ENCODE measurements at places on chromosomes 16 and 17.

GRCh38 chr17:50234581-50234980 is 33.1 kb upstream of the COL1A1 start:
- DNase-seq = no peak

DNA sequence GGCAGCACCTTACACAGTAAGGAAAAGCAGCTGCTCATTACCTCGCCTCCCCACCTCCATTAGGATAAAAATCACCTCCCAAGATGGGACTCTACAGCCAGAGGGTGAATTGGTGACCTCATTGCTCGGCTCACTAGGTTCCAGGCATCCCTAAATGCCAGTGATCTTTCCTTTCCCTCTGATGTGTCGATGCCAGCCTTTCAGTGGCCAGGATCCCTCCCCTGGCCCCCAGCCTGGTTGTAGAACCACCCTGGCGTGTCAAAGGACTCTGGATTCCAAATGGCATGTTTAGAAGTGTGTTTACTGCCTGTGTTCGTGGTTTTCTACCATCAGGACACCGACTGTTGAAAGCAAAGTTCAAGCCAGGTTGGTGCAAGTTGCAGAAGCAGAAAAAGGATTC is 72.1 kb upstream of the LYRM9 start:
- no peak for DNase-seq

- DNase-seq = peak; percentile 77
These were observed 1.5 kb downstream of the CNP start for GRCh38 chr17:41967921-41968578.

GRCh38 chr17:73635101-73635817 is 9.0 kb downstream of the SDK2 start:
- DNase-seq = no peak

DNA sequence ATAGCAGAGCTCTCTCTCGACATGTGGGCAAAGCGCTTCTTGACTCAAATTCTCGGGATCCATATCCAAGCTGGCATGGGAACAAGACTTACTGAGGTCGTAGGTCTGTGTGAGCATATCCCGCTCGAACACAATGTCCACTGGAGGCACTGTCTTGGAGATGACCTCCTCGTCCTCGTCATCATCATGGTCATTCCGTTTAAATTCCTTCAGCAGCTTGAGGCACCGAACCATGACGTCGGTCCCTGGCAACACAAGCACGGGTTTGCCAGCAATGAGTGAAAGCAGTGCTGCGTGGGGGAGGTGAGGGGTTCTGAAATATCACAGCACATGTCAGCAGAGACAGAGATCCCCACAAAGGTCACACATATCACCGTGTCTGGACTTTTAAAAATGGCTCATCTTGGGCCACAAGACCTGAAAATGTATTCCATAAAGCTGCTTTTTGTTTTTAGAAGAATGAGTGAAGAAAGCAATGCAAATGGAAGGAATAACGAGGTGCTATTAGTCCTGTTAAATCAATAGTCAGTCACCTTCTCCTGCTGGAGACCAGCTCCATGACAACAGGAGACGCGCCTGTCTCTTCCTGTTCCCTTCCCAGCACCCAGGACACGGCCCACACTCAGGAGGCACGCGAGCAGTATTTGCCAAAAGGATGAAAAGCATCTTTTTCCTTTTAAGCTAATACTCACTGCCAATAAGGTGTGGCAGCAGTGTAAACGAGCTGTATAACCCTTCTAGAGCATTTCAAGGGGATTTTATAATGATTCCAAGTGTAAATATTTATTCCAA is 37.9 kb downstream of the GTF3C1 start:
- no peak for DNase-seq

DNA sequence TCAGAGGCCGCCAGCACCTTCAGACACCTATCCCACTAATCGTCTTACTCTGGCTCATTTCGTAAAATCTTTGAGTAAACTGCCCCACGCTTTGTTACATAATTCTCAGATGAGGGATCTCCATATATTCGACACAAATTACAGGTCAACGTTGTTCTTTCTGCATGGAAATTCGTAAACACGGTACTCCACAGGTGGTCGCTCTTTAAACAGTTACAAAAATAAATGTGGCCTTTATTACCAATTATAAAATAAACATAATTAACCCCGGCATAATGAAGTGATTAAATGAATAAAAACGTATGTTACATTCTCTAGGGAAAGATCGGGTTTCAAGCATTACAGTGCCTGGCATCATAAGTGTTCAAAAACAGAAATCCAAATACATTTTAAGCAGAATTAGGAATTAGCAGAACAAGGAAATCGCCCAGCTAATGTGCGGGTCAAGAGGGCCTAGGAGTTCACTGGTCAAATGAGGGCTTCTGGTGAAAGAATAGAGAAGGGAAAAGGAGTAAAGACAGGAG is 943 bp upstream of the PIP4K2B start:
- DNase-seq = no peak

DNA sequence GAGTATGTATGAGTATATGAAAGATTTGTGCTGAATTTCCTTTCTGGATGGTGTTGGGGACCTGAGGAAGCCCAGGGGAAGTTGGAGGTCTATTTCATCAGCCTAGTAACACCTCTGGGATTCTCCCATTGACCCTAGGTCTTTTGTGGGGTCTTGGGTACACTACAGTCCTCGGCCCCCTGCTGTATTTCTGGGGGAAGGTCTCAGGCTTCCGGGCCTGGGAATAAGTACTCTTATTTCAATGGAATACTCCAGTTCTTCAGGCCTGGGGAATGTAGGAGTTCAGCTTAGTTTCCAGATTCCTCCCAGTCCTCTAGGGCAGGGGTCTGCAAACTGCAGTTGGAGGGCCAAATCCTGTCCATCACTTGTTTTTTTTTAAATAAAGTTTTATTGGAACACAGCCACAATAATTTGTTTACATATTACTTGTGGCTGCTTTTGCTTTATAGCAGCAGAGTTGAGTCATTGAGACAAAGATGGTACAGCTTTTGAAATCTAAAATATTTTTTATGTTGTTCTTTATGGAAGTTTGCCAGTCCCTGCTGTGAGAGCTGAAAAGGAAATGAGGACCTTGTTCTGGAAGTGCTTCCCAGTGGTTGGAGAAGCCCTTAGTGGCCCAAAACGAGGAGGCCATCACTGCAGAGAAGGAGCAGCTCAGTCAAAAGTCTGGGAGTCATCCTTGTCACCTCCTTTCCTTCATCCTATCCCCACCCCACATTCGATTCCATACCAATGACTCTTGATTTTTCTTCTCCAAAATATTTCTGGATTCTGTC is 142.5 kb upstream of the HS3ST2 start:
- no peak for DNase-seq

DNA sequence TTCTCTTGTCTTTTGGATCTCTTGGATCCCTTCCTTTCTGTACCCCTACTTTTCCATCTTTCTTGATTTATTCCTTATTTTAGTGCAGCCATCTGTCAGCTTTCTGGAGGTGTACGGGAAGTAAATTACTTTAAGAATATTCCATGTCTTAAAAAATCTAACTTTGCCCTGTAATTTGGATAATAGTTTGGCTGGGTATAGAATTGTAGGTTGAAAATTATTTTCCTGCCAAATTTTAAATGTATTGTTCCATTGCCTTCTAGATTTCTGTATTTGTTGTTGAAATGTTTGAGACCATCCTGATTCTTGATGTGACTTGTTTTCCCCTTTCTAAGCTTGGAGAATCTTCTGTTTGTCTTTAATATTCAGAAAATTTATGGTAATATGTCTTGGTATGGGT is 2.1 kb downstream of the DDX19B start:
- DNase-seq = no peak

DNA sequence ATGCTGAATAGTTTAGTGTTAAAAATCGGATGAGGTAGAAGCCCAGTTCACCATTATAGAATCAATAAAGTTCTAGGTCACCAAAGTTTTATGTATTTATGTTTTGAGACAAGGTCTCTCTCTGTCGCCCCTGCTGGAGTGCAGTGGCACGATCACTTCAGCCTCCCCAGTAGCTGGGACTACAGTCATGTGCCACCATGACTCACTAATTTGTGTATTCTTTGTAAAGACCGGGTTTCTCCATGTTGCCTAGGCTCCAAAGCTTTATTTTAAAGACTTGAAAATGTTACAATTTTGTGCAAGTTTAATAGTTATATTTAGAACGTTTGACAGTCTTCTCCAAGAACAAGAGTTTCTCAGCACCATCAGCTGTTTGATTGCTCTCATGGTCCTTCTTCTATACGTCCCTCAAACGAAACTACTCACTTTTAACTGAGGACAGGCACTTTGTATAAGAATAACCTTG is 32.1 kb downstream of the NDE1 start:
- DNase-seq = peak; percentile 50

Data from left lung (tissue), 14 donors.